Activated B cell treated with CpG ODN at 0.5 μM for 24 hours (primary cell): ENCODE measurements at places on chromosomes 2 and 18.
A peak's percentile ranks its signal among the peaks of the same experiment; 100 is the strongest.

DNA sequence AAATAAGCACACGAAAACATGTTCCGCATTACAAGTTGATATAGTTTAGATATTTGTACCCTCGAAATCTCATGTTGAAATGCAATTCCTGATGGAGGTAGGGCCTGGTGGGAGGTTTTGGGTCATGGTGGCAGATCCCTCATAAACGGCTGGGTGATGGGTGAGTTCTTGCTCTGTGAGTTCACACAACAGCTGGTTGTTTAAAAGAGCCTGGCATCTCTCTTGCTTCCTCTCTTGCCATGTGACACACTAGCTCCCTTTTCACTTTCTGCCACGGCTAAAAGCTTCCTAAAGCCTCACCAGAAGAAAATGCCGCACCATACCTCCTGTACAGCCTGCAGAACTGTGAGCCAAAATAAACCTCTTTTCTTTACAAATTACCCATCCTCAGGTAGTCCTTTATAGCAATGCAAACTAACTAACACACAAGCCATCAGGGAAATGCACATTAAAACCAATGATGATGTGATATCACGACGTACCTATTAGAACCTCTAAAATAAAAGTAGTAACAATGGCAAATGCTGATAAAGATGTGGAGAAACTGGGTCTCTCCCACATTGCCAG lies 188.5 kb downstream of the ANAPC1 start:
- H3K27ac ChIP-seq: no peak overlapping the region
- H3K4me3 ChIP-seq: no peak overlapping the region
- peaks cover 6% of the 10 kb centered on the region for H3K4me1 ChIP-seq
- no peaks in the 10 kb centered on the region for H3K36me3 ChIP-seq
- DNase-seq: no peak

DNA sequence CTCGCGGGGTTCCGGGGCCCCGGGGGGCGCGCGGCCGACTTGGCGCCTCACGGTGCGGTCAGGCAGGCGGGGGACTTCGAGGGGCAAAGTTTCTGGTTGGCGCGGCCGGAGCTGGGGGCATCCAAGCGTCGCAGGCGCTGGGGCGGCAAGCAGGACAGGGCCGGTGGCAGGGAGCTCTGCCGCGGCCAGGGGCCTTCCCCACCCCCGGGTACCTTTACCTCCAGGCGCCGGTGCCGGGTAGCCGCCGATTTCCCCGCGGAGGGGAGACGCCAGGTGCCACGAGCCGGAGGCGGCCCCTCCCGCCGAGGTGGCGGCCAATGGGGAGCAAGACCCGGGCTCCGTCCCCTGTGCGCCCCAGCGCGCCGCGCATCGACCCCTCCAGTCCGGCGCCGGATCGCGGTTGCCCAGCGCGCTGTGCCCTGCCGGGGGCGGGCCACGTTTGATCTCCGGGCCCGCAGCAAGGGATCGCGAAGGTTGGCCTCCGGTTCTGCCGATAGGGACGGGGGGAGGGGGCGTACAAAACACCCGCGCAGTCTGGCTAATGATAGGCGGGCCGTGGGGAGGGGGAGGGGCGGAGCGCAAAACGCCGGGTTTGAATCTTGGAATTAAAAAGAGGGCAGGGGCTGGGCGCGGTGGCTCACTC lies at the start of gene ST8SIA5:
Gene ST8SIA5 (minus strand): TSS at position 495 of the 643 bp plus-strand sequence. CDS start 545 bp downstream, outside the sequence.
- no peak within 1 kb of the TSS for H3K27ac ChIP-seq
- H3K27me3 ChIP-seq: peaks cover 27% of the 10 kb centered on the region
- peaks cover 30% of the 10 kb centered on the region for H3K4me1 ChIP-seq
- H3K36me3 ChIP-seq: no peaks in the 10 kb centered on the region

- H3K27me3 ChIP-seq: peaks cover 19% of the 10 kb centered on the region
- H3K36me3 ChIP-seq: no peaks in the 10 kb centered on the region
- no peak overlapping the region for H3K27ac ChIP-seq
- H3K4me1 ChIP-seq: peaks cover 4% of the 10 kb centered on the region
- no peak for DNase-seq
- no peak overlapping the region for H3K4me3 ChIP-seq
Observed at GRCh38 chr2:199738727-199739412, 112.1 kb downstream of the FTCDNL1 start.

DNA sequence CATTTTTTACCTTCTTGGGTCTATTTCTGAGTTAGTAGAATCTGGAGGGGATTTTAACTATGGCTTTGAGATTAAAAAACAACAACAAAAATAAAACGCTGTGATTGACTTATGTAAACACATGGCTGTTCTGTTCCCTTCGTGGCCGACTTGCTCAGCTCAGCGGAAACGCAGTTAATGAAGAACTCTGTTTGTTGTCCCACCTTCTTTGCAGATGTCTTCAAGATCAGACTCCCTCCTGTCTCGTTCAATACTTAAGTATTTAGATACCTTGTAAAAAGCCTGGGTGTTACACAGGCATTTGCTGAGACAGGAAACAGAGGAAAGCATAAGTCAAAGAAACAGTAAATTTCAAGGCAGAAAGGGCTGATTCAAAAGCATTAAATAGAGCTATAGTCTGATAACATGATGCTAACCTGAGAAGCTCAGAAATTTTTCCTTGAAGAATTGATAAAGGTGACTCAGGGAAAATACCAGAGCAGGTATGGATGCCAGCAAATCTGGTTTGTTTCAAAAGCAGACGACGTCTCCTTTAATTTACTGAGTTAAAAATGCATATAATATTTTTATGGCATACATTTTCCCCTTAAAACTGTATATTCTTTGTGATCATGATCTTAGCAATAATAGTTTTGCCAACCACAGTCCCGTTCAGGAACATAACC lies 21.7 kb upstream of the POLI start:
- peaks cover 45% of the 10 kb centered on the region for H3K4me1 ChIP-seq
- no peak overlapping the region for H3K4me3 ChIP-seq
- no peaks in the 10 kb centered on the region for H3K36me3 ChIP-seq
- H3K27me3 ChIP-seq: no peaks in the 10 kb centered on the region
- DNase-seq: no peak

GRCh38 chr2:128798502-128799283 lies 480.0 kb upstream of the HS6ST1 start:
- H3K4me3 ChIP-seq: no peak overlapping the region
- H3K27me3 ChIP-seq: peaks cover 4% of the 10 kb centered on the region
- H3K4me1 ChIP-seq: no peaks in the 10 kb centered on the region
- DNase-seq: no peak
- H3K36me3 ChIP-seq: no peaks in the 10 kb centered on the region

DNA sequence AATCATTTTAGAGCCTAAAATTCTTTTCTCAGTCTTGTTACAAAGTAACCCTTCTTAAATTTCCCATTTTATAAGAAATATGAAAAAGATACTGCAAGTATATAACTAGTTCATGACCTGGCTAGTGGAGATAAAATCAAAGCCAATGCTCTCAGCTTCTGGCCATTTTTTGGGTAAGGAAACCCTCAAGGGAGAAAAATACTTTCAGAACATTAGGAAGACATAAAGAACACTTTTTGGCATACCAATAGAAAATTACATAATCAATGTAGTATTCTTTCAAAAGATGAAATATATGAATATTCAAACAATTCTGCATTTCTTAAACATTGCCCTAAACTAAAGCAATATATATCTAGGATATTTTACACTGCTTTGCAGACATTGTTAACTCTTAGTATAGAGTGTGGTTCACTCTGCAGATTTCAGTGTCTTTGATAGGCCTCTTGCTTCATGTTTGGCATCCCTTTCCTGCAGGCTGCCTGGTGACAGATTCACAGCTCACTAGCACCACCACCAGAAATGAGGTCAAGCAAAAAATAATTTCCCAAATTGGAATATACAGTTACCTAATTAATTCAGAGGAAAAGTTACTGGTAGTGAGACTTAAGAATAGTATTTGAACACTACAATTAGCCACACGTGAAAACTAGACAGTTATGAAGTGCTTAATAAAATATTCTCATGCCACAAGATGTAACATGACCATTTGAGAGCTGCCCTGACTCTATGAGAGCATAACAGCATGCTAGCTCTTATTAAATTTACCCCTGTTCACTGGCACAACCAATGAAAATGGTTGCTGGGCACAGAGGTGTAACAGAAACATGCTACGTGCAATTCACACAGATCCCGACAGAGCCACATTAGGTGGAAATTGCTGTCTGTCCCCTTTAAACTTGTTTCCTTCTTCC lies 36.0 kb downstream of the PAIP2B start:
- no peak overlapping the region for H3K4me3 ChIP-seq
- H3K4me1 ChIP-seq: no peaks in the 10 kb centered on the region
- H3K36me3 ChIP-seq: peaks cover 29% of the 10 kb centered on the region
- H3K27ac ChIP-seq: no peak overlapping the region
- no peaks in the 10 kb centered on the region for H3K27me3 ChIP-seq

DNA sequence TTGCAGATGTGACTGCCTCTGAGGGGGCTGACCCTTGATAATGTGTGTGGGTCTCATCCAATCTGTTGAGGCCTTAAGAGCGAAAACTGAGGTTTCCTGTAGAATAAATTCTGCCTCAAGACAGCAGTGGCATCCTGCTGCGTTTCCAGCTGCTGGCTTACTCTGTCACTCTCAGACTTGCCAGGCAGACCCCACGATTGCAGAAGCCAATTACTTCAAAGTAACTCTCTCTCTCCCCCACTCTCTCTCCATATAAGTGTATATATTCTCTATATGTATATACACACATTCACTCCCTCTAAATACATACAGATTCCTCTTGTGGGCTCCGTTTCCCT lies 152.5 kb upstream of the ALKAL2 start:
- no peaks in the 10 kb centered on the region for H3K36me3 ChIP-seq
- peaks cover 75% of the 10 kb centered on the region for H3K4me1 ChIP-seq
- peak overlapping the region; percentile 69 for H3K27ac ChIP-seq
- H3K27me3 ChIP-seq: no peaks in the 10 kb centered on the region
- no peak for DNase-seq
